ENCODE measurements at places on chromosomes 16 and 17. TPM values are rescaled to one million over a fixed set of nuclear protein-coding genes. Genes with fewer than 3 reads are reported as not detected.

Gene DPEP3
- not detected for total RNA-seq

Gene SP6
- 2.2 TPM for total RNA-seq

Gene NUBP1
- 19.2 TPM for total RNA-seq

Gene TMEM88
- total RNA-seq, result 8.1 TPM

Gene NPIPB2
- total RNA-seq, result 7.1 TPM

Gene ADAD2
- 0.21 TPM for total RNA-seq

Gene SLC16A5
- total RNA-seq, result 17.6 TPM

- no peak for DNase-seq
Measured at GRCh38 chr17:80408872-80409271, 6.1 kb upstream of the ENDOV start.

DNA sequence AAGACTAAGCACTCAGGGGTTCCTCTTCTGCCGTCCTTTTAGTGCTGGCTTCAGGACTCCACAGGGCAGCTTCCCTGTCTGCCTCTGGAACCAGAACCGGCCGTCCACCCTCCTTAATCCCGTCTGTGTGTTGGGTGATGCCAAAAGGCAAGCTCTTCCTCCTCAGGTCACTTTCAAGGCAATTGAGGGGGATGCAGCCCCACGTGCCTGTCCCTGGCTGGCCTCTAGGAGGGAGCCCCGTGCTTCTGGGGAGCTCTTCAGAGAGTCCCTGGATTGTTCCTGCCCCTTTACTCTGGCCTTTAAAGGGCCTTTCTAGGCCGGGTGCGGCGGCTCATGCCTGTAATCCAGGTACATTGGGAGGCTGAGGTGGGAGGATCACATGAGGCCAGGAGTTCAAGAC lies 77.1 kb downstream of the CRISPLD2 start:
- no peak for DNase-seq

DNA sequence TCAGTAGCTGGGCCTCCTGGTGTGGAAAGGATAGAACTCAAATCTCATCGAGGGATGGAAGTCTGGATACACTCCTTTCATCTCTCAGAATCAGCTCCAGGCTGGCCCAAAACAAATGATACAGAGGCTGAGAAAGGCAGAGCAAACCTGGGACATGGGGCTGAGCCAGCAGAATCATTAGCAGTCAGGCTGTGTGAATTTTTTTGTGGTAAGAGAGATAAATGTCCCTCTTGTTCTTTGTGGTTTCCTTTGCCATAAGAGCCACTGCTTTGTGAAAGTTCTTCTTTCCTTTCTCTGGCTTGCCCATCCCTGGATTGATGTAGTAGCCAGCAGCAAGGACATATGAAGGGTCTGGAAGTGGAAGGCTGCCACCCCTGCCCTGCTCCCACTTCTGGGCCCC lies 146.2 kb downstream of the CDH13 start:
- DNase-seq, result no peak

GRCh38 chr16:19610200-19610599 lies 54.7 kb downstream of the VPS35L start:
- DNase-seq, result no peak

DNA sequence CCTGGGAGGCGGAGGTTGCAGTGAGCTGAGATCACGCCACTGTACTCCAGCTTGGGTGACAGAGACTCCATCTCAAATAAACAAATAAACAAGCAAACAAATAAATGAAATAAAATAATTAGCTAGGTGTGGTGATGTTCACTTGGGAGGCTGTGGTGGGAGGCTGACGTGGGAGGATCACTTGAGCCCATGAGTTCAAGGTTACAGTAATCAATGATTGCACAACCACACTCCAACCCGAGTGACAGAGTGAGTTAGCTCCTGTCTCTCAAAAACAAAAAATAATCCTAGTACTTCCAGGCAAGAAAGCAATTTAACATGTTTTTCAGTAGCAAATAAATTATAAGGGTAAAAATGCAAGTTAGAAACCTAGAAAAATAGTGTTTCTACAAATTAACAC lies 26.4 kb downstream of the CFDP1 start:
- DNase-seq, result no peak

DNA sequence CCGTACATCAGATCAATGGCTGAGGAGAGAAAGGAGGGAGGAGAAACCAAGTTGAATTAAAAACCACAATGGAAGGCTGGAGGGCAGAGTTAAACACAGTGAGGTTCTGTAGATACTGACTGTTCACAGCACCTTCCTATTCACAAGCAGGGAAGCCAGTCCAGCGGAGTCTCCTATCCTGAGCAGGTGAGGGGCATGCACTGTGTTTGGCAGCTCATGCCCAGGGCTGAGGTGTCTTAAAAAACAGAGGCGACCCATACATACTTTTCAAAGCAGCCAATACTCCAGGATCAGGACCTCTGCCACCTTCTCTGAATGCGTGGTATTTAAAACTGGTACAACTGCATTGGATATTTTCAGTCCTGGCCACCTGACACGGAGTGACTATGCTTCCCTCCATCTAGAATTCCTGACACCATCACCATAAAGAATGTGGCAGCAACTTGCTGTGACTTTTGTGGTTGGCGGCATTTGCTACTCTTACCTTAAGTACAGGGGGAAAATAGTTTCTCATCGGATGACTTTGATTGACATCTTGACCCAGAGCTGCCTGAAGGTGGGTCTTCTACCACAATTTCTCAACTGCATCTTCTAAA lies 21.5 kb downstream of the USP22 start:
- no peak for DNase-seq

DNA sequence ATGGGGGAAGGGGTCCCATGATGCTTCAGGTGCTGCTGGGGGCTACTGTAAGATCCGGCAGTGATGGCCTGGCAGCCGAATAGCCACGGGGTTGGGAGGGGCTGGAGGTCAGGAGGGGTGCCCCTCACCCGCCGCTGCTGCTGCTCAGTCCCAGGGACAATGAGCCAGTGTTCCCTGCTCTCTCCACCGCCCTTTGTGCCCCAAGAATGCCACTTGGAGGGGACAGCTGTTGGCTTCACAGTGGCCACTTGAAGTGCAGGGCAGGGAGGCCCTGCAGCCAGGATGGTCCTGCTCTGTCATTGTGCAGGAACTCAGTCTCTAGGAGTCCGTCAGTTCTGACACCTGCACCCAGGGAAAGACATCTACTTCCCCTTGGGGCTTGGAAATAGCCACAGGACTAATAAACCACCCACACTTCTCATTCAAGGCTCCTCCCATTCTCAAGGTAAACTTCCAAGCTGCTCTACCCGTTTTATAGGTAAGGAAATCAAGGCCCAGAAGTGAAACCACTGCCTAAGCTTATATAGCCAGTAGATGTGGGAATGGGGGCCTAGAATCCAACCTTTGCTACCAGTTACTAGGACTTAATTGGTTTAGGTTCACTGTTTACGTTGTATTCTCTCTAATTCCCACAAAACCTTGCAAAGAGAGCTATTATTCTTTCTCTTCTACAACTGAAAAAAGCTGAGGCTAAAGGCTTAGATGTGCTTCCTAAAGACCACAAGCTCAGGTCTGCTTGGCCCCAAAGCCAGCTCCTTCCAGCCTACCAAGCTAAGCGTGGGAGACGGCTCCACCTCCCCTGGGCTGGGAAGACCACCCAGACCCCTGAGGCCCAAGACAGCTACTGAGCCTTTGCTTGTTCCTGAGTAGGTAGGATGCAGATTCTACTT lies 6.2 kb upstream of the CPSF4L start:
- DNase-seq, result no peak

GRCh38 chr16:89761304-89761922 lies 40.1 kb downstream of the ZNF276 start:
- no peak for DNase-seq

DNA sequence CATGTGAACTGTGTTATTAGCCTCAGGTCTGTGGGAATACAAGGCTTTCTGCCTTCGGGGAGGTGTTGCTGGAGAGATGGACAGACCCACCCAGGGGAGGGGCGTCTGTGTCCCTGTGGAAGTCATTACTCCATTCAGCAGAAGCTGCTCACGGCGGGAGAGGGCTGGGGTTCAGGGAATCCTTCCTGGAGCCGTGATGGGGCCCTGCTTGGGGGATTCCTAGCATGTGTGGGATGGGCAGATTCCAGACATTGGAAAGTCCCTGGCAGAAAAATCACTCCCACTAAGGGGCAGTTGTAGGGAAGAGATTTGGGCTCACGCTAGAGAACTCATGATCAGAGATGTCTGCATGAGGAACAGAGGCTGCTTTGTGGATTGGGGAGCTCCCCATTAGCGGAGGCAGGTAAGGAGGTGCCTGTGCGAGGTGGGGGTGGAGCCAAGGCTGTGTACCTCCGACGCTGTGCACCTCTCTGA lies 56.3 kb upstream of the IL34 start:
- no peak for DNase-seq

DNA sequence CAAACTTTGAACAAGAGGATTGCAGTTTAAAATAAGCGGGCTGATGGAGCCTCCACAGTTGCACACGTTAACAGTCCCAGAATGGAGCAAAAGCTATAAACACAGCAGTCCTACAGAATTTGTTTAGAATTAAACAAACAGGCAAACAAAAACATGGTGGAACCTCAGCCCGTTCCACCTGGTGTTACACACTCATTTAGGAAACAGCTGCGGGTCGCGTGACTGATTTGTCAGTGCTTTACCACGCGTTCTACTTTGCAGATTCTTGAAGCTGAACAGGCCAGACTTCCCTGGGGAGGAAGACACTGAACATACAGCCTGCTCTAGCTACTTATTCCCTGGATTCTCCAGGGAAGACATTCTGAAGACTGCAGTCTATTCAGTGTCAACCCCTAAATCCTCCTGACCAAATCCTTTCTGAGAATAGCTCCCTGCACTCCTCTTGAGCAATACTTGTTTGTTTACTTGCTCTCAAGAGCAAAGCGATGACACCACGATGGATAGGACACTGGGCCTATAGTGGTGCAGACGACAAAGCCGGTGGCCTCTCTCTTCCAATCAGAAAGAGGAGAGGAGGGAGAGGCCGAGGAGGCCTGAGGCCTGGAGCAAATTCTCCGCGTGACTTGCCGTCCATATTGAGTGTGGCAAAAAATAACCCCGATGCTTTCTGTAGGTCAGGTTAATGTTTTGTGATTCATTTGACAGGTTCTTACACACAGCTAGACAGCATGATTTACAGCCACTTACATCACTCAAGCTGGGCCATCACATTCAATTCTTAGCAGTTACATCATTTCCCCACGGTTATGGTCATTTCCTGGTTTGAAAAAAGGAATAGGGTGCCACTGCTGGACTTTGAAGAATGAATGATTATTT lies 4.0 kb upstream of the MAP1LC3B start:
- DNase-seq, result peak; percentile 96

GRCh38 chr17:66775881-66776400 lies 59.0 kb upstream of the CACNG5 start:
- DNase-seq, result no peak

DNA sequence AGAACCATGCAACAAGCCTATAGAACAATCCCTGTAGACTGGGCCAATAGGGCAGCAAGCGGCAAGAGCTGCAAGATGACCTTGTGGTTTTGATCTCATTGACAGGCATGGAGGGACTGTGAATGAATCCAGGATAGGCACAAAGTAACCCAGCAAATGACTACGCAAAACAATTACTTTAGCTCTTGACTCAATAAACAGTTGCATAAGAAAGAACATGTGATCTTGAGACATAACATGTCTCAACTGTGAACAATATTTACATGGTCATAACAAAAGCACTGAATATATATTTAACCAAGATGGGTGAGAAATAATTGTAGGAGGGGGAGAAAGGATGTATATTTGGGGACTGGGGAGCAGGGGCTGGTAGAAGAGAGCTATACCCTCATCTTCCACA lies 313.7 kb upstream of the CDH5 start:
- DNase-seq, result no peak

DNA sequence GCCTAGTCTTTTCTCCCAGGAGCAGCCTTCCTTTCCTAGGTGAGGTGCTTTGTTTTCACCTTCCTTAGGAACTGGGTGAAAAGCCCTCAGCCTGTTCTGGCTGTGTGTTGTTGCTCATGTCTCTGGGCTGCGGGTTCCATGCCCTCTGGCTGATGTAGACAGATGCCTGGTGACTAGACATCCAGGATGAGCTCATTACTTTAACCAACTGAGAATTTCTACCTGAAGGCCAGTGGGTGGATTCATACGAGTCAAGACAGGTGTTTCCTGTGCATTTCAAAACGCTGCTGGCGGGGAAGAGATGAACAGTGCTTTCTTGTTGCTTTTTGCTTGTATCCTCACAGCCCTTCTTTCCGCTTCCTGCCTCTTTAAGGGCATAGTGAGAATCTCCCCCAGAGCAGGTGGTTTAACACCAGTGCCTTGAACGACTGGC lies 22.3 kb downstream of the SAP30BP start:
- no peak for DNase-seq

GRCh38 chr16:11386054-11386680 lies 40.9 kb downstream of the RMI2 start:
- no peak for DNase-seq

GRCh38 chr16:74742051-74742481 lies 32.6 kb downstream of the FA2H start:
- DNase-seq, result no peak

DNA sequence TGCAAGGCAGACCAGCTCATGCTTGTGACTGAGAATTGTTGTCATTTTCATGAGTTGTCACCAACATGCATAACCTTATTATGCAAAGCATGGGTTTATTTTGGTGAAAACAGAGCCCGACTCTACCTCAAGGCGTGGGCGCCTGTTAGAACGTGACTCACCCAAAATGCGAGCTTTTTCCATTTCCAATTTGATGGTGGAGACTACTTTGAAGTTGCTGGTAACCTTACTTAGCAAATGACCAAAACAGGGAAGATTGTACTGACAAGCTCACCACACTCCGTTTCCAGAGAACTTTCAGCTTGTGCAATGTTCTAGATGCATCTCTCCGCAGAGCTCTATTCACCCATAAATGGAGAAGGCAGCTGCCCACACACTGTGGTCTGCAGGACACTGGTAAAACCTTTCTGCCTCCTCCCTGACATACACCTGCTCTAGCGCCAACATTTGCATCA lies 284.5 kb downstream of the MAF start:
- no peak for DNase-seq

- no peak for DNase-seq
Measured at GRCh38 chr16:66905633-66906539, 12.8 kb downstream of the CDH16 start.

GRCh38 chr17:43995150-43995471 lies 9.3 kb upstream of the NAGS start:
- no peak for DNase-seq

- no peak for DNase-seq
Measured at GRCh38 chr16:72001180-72001874, 1.1 kb upstream of the PKD1L3 start.
